ENCODE measurements at places on chromosomes 7 and 10.

GRCh38 chr10:119211176-119211575 is 3.8 kb downstream of the GRK5 start:
- DNase-seq, result no peak

DNA sequence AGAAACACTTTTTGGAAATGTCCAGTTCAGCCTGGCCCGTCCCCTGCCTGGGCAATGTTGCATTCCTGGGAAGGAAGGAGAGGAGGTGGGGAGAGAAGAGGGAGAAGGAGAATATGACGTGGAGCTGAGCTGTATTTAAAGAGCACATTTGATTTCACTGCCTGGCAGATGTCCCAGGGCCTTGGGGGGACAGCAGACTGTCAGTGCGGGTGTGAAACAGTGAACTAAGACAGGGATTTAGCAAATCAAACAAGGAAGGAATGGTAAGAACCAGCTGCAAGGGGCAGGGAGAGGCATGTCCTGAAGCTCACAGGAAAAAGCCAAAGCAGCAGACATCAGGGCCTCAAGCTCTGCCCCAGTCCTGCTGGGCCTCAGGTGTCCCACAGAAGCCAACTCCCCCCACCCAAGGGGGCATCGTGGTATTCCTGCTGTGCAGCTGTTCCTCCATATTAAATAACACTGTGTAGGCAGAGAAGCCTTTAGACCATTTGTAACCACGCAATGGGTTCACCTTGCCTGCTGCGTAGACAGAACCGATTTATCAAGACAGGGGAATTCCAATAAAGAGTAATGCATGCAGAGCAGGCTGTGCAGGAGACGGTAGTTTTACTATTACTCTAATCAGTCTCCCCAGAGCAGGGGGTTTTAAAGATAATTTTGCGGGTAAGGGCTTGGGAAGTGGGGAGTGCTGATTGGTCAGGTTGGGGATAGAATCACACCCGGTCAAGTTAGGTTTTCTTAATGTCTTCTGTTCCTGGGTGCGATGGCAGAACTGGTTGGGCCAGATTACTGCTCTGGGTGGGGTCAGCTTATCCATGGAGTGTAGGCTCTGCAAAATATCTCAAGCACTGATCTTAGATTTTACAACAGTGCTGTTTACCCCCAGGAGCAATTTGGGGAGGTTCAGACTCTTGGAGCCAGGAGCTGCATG is 18.3 kb downstream of the LEP start:
- DNase-seq, result peak; percentile 13

DNA sequence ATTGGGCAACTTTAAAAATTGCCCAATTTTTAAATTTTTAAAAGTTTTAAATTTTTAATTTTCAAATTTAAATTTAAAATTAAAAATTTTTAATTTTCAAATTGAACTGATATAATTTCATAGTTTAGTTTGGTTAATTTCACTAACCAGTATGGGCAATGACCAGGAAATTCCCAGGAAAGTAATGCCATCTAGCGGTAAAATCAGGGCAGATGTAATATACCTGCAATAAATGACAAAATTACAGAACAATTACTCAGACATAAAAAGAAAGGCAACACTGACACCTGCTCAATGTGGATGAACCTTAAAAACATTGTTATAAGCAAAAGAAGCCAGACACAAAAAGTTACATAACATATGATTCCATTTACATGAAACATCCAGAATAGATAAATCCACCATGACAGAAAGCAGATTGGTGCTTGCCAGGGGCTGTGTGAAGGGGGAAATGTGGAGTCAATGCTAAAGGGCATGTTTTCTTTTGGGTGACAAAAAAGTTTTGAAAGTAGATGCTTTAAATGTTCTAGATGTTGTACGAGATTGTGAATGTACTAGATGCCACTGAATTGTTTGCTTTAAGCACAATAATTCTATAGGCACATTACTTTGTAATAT is 28.6 kb upstream of the SLC16A12 start:
- peak; percentile 64 for DNase-seq

DNA sequence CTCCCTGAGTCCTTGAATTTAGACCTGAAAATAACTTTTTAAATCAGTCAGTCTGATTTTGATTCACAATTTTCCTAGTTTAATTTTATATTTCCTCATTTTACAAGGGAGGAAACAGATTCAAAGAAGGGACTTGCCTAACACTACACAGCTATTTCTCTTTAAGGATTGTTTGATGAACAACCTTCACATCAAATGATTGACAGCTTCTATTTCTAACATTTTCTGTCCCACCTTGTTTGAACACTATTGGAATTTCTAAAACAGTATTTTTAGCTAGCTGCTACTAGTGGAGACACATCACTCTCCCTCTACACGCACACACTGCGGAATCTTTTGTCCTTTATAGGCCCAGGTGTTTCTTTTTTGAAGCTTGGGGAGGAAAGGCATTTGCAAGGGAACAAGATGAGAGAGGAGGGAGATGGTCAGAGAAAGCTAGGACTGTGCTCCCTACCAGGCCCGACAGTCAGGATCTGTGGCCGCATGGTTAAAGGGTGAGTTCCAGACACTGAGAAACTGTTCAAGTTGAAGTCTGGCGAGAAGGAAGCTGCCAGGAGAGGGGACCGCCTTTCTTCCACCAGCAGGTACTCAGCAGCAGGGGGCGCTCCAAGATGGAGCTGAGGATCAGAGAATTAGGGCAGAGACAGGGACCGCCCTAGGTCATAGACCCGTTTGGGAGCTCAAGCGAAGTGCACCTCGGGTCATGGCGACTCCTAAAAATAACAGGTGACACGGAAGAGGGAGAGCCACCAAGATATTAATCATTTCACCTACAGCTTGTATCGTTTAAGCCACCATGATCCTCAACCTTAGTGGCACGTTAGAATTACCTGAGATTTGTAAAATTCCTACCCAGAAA is 49.7 kb downstream of the DNAJC12 start:
- DNase-seq, result peak; percentile 58

DNA sequence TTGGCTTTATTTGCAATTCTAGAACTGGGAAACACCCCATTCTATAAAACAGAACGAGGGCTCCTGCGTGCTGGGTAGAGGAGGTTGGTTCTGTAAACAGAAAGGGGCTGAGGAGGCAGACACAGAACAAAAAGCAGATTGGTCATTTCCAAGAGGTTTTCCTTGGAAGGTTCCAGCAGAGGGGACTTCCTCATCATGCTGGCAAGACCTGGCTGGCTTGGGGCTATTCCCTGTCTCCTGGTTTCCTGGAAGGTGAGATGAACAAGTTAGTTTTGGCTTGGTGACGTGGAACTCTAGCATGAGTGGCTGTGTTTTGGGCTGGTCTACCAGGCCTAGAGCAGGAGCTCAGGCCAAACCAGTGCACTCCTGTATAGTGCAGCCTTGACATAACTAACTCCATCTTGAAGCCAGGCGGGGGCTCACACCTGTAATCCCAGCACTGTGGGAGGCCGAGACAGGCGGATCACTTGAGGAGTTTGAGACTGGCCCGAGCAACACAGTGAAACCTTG is 26.1 kb upstream of the DNAJB6 start:
- DNase-seq, result peak; percentile 42

GRCh38 chr7:73824986-73825385 is 5.8 kb upstream of the CLDN4 start:
- peak; percentile 39 for DNase-seq

- peak; percentile 54 for DNase-seq
These were observed 122.7 kb upstream of the PRSS1 start for GRCh38 chr7:142626420-142627035.

DNA sequence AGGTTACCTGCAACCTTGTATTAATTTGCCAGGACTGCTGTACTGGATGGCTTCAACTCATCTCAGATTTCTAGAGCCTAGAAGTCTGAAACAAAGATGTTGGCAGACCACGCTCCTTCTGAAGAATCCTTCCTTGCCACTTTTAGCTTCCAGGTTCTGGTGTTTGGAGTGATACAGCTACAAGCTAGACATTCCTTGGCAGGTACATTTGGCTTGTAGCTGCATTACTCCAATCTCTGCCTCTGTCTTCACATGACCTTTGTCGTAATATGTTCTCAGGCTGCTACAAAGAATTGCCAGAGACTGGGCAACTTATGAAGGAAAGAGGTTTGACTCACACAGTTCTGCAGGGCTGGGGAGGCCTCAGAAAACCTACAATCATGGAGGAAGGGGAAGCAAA is 146.3 kb downstream of the GALNT17 start:
- DNase-seq, result no peak

DNA sequence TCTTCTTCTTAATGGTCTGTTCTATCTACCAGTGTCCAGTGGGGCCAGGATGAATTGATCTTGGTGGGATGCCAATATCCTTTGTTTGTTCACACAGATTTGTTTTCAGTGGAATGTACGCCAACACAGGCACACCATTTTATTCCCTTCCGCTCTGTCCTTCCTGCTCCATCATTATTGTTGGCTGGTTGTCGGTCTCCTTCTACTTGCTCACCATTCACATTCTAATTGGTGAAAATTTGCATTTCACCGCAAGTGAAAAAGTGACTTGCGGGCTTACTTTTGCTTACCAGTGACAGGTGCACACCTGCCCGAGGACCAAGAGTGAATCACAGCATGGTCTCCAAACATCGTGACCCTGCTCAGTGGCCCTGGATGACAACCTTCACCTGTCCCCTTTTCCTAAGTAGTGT is 148.3 kb downstream of the NOC3L start:
- no peak for DNase-seq

- no peak for DNase-seq
These were observed 4.4 kb upstream of the SEPHS1 start for GRCh38 chr10:13352519-13352918.

- DNase-seq, result no peak
These were observed 60.8 kb downstream of the DLG5 start for GRCh38 chr10:77865580-77866324.

DNA sequence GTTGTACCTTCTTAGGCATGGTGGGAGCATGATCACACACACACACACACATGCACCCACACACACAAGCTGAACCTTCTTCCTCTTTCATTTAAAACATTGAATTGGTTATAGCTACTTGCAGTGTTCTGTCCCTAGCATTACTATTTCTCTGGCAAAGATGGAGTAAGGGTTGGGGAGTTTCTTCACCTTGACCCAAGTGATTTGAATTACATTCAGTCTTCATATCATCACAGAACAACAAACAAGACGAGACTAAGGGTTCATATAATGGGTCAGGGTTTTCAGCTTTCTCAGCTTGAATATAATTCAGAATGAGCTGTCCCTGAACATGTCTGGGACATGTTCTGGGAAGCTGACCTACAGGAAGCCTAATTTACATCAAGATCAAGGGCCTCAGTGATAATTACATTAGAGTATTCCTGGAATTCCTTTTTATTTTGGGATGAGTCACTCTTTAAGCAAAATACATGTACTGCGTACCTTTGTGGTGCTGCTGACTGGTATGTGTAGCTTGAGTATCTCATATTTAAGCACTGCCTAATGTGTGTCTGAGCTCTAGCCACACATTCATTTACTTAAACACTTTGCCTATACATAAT is 213.5 kb upstream of the TMEM229A start:
- DNase-seq, result peak; percentile 20
